Renal cortex interstitium (tissue), 15 donors: ENCODE measurements at places on chromosomes 13 and 19. TPM values are rescaled to one million over a fixed set of nuclear protein-coding genes. Genes with fewer than 3 reads are reported as not detected.

Gene RFPL4AL1
- 0.22 TPM for polyA plus RNA-seq

Gene ZNF569
- 14.6 TPM for polyA plus RNA-seq

Gene CBARP
- 2.0 TPM for polyA plus RNA-seq

Gene SELENOW
- polyA plus RNA-seq = 133 TPM

Gene MAP1S
- polyA plus RNA-seq = 33.9 TPM

Gene SERTAD1
- 9.7 TPM for polyA plus RNA-seq

Gene CEACAM19
- 12.3 TPM for polyA plus RNA-seq

Gene DAND5
- not detected for polyA plus RNA-seq

Gene ZNF724
- polyA plus RNA-seq = 5.0 TPM

Gene ZC3H4
- polyA plus RNA-seq = 42.0 TPM

Gene PSG2
- polyA plus RNA-seq = not detected

Gene PDS5B
- 67.7 TPM for polyA plus RNA-seq

Gene GZMM
- 0.53 TPM for polyA plus RNA-seq

Gene ZNF136
- 16.3 TPM for polyA plus RNA-seq

Gene SIGLEC10
- polyA plus RNA-seq = 1.2 TPM

Gene LRFN3
- 13.9 TPM for polyA plus RNA-seq

Gene SIGLEC12
- 0.13 TPM for polyA plus RNA-seq

Gene GFY
- polyA plus RNA-seq = not detected

Gene SCN1B
- 0.88 TPM for polyA plus RNA-seq

Gene KIR2DL3
- polyA plus RNA-seq = not detected

Gene EDNRB
- polyA plus RNA-seq = 93.1 TPM

Gene LAIR2
- polyA plus RNA-seq = not detected

Gene ZNF229
- 16.1 TPM for polyA plus RNA-seq
